Large intestine (tissue), 12 donors: ENCODE measurements at places on chromosomes 12 and 14. TPM values are rescaled to one million over a fixed set of nuclear protein-coding genes. Genes with fewer than 3 reads are reported as not detected.

GRCh38 chr12:125431516-125431915 is 366.3 kb downstream of the AACS start:
- no peaks in the 10 kb centered on the region for H3K27me3 ChIP-seq
- no peaks in the 10 kb centered on the region for H3K36me3 ChIP-seq
- no peak for DNase-seq
- no peak overlapping the region for H3K4me3 ChIP-seq
- H3K4me1 ChIP-seq, result no peaks in the 10 kb centered on the region

GRCh38 chr14:22555384-22556011 is 33.5 kb downstream of the DAD1 start:
- H3K27ac ChIP-seq, result no peak overlapping the region
- H3K4me3 ChIP-seq, result no peak overlapping the region
- no peaks in the 10 kb centered on the region for H3K27me3 ChIP-seq
- H3K36me3 ChIP-seq, result no peaks in the 10 kb centered on the region
- no peak for DNase-seq
- peaks cover 32% of the 10 kb centered on the region for H3K4me1 ChIP-seq

DNA sequence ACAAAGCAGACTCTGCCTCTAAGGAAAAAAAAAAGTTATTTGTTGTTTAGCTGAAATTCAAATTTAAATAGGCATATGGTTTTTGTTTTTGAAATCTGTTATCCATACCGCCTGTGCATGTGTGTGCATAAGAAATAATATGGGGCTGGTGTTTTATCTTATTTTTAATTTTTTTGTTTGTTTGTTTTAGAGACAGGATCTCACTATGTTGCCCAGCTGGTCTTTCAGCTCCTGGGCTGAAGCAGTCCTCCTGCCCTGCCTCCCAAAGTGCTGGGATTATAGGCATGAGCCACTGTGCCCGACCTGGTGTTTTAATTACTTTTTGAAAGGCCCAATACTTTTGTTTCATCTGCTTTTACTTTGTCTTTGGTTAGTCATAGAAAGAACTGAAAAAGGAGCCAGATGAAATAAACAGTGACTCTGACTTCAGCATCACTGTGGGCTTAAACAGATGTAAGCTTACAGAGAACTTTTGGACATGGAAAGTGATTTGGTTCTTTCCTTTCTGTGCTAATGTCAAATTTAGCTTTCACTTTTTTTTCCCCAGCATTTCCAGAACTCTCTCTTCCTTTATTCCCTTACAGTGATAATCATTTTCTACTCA is 37.2 kb downstream of the SUPT16H start:
- H3K27me3 ChIP-seq, result no peaks in the 10 kb centered on the region
- peaks cover 8% of the 10 kb centered on the region for H3K36me3 ChIP-seq
- no peak overlapping the region for H3K27ac ChIP-seq
- no peaks in the 10 kb centered on the region for H3K4me1 ChIP-seq
- no peak for DNase-seq

DNA sequence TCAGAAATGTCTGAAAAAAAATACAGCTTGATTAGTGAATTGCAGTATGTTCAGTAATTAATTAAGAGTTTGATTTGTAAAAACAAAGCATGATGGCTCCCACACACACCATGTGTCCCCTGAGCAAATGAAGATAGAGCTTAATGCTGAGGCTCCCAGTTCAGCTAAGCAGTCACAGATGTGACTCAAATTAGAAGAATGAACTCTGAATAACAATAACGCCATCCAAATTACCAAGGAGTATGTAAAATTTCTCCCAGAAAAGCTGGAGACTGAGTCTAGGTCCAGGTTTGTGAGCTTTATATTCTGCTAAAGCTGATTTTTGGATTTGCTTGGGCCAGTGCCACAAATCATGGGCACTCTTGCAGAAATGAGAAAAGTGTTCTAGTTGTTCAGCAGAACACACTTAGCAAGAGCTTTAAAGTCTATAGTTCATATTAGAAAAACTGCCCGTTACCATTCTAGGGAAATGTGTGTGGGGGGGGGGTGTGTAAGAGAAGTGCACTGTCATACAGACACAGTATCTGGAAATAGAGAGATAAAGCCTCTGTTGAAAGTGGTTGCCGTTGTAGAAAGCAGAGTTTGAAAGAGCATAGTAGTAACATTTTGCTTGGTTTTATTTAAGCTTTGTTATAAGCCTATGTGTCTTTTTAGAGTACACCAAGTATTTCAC is 253.1 kb downstream of the BCAT1 start:
- H3K27me3 ChIP-seq, result no peaks in the 10 kb centered on the region
- no peak overlapping the region for H3K27ac ChIP-seq
- H3K4me1 ChIP-seq, result no peaks in the 10 kb centered on the region
- no peaks in the 10 kb centered on the region for H3K36me3 ChIP-seq
- no peak for DNase-seq

Gene PCED1B
- 4.3 TPM for polyA plus RNA-seq

Gene HOXC6
- polyA plus RNA-seq, result 13.6 TPM
